Smooth muscle cell of bladder (primary cell): ENCODE measurements at places on chromosomes 5 and 9. TPM values are rescaled to one million over a fixed set of nuclear protein-coding genes. Genes with fewer than 3 reads are reported as not detected.

Gene PCDHA9
- under 0.01 and 0.18 TPM in 2 replicates for total RNA-seq

Gene SPATA31C1
- not detected in 2 replicates for total RNA-seq

Gene ATP10B
- total RNA-seq = 0.14 TPM in 1 of 2 replicates, not detected in the other

Gene PCDHB12
- total RNA-seq = 0.09 and 0.43 TPM in 2 replicates

Gene ATP6V0E1
- 458 and 515 TPM in 2 replicates for total RNA-seq

Gene PCDHGA12
- total RNA-seq = 9.1 and 11.7 TPM in 2 replicates

Gene PURA
- 11.2 and 14.7 TPM in 2 replicates for total RNA-seq

Gene ST8SIA4
- 0.28 and 0.37 TPM in 2 replicates for total RNA-seq

Gene MCIDAS
- not detected in 2 replicates for total RNA-seq

Gene GLDC
- 1.4 TPM in 1 of 2 replicates, not detected in the other for total RNA-seq

Gene CDO1
- 2.6 and 7.7 TPM in 2 replicates for total RNA-seq

Gene RRAGA
- total RNA-seq = 49.5 and 70.6 TPM in 2 replicates

Gene LRRC26
- not detected in 2 replicates for total RNA-seq

Gene LECT2
- not detected in 2 replicates for total RNA-seq

Gene GRIA1
- total RNA-seq = under 0.01 and 0.18 TPM in 2 replicates

Gene NFIB
- total RNA-seq = 9.7 and 13.6 TPM in 2 replicates

Gene ALDH1A1
- 238 and 290 TPM in 2 replicates for total RNA-seq

Gene EIF4EBP3
- 0.85 and 1.7 TPM in 2 replicates for total RNA-seq

Gene SV2C
- total RNA-seq = not detected in 2 replicates
